ENCODE measurements at places on chromosomes 13 and 19. TPM values are rescaled to one million over a fixed set of nuclear protein-coding genes. Genes with fewer than 3 reads are reported as not detected.

GRCh38 chr19:18940769-18941627, at the start of gene HOMER3:
HOMER3 (minus strand) TSS chr19:18941217; CDS start chr19:18938982, 2,235 bp downstream.
- DNase-seq: peak; percentile 87

GRCh38 chr13:45325806-45326205, 15.2 kb downstream of the TPT1 start:
- no peak for DNase-seq

DNA sequence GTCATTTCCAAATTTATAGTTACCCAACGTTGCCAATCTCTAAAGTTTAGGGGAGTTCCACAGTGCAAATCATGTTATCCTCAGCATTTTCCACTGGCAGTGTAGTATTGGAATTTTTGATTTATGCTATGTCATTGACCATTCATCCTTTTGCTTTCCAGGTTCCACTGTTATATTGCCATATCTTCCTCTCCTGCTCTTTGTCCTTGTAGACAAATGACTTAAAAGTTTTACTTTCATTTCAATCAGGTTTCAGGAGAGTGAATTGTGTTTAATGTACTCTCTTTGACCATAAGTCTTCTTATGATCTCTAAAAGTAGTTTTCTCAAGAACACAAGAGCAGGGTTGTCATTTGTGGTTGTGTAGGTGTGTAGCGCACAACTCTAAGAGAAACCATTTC, 274.6 kb downstream of the COG6 start:
- DNase-seq: no peak

- DNase-seq: no peak
Observed at GRCh38 chr13:100899720-100900316, 225.2 kb upstream of the TMTC4 start.

GRCh38 chr13:53569453-53569852, 540.8 kb downstream of the OLFM4 start:
- no peak for DNase-seq

DNA sequence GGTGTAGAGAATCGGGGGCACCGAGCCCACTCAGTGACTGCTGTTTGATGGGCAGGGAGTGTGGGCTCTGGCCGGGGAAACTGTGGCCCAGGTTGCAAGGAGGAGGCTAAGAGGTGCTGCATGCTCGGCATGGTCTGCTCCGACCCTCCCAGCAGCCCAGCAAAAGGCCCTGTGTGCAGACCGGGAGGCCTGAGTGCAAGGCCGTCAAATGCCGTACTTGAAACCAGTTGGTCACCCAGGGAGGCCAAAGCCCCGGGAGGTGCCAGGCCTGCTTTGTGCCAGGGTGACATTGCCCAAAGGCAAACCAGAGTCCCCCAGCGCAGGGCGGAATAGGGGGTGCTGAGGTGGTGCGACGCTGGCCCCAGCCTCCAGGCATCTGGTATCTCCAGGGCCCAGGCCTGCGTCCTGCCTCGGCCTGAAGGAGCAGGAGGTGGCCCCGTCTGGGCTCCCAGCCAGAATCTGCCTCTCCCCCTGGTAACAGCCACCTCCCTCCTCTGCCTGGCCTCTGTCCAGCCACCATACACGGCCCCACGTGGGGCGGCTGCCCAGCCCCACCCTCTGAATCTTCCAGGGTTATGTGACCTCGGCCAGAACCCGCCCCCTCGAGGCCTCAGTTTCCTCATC, 4.0 kb downstream of the PIK3R2 start:
- DNase-seq: peak; percentile 96

DNA sequence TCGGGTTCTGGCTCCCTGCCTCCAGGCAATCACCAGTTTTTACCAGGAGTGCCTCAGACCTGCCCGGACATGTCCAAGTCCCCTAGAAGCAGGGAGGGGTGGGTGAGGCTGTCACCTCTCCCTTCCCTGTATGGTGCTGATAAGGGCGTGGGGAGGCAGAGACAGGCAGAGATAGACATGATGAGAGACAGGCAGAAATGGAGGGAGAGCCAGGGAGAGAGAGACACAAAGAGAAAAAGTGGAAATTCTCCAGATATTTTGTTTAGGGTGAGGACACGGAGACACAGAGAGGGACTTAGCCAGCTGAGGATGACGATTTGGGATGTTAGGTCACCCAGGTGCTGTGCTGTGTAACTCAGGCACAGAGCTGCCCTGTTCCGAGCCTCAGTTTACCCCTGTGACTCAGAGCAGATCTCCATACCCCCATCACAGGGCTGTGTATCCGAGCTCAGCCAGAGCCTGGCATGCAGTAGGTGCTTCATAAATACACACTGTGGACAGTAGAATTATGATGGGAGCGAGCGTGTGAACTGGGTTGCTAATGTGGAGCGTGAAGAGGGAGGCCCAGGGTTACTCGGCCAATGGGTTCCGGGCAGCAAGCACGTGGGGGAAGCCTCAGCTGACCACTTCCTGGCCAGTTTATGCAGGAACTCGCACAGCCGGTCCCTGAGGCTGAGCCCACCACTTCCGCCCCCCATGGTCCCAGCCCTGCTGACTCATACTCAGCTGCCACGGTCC, 11.9 kb upstream of the GDF15 start:
- peak; percentile 97 for DNase-seq

DNA sequence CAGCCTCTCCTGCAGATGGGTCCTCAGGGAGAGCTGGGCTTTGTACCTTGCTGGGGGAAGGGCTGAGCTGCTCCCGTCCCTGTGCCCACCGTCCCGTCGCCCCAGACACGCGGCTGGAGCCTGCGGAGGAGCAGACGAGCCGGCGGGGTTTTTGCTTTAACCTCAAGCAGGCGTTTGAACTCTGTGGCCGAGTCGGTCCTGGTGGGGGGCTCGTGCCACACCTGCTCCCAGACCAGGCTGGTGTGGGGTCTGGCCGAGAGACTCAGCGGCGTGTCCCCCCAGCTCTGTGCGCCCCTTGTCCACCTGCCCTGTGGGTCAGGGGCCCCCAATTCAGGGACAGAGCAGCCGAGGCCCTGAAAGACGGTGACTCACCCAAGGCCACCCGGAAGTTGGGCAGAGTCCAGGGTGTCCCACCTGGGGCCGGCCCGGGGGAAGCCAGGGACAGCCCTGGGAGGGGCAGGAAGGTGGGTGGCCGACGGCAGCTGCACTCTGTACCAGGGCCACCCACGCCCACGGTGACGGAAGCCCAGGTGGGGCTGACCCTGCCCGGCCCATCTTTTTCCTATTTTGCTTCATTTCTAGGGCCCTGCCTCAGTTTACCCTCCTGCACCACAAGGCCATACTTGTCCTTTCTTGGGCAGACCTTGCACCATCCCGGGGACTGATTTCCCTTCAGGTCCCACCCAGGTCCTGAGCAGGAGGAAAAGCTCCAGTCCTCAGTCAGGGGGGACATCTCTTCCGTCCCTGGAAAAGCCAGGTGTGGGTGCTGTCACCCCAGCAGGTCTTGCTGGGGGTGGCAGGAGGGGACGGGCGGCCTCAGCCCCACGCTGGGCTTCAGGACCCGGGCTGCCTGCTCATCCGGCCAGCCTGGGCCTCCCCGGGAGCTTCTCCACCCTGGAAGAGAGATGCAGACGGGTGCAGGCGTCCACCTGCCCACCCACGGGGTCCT, 5.3 kb downstream of the EFNA2 start:
- no peak for DNase-seq

GRCh38 chr13:91805605-91806004, 407.2 kb downstream of the GPC5 start:
- DNase-seq: no peak

DNA sequence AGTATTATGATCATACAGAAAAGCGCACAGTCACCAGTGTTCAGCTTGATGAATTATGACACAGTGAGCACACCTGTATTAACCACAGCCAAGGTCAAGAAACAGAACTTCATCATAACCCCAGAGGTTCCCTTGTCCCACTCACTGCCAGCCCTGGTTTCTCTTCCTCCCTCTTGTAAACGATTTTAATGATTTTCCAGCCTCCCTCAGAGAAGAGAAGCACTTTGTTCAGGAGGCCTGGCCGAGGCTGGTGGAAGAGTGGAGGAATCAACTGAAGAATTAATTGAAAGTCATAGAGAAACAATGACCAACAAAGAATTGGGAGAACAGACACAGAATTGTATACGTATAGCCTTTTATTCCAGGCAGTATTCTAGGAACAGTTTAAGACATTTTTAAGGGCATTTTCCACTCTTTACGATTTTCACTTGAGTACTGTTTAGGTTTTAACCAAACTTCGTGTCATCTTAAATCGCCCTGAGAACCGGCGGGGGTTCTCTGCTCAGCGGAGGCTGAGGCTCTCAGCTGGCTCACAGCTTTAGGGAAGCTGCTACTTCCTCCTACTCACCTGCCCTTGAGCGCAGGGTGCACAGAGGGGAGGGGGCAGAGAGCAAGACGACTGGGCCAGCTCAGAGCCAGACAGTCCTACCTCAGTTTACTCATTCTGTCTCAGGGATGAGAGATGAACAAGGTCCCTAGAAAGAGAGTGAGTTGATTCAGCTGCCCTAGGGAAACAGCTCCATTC, 108.6 kb downstream of the AKAP11 start:
- DNase-seq: no peak

GRCh38 chr13:62113179-62113578, 697.5 kb upstream of the PCDH20 start:
- no peak for DNase-seq

- no peak for DNase-seq
Observed at GRCh38 chr19:6343462-6343861, 10.1 kb upstream of the ACER1 start.

GRCh38 chr13:50353651-50354415, 338.6 kb downstream of the KCNRG start:
- DNase-seq: no peak

DNA sequence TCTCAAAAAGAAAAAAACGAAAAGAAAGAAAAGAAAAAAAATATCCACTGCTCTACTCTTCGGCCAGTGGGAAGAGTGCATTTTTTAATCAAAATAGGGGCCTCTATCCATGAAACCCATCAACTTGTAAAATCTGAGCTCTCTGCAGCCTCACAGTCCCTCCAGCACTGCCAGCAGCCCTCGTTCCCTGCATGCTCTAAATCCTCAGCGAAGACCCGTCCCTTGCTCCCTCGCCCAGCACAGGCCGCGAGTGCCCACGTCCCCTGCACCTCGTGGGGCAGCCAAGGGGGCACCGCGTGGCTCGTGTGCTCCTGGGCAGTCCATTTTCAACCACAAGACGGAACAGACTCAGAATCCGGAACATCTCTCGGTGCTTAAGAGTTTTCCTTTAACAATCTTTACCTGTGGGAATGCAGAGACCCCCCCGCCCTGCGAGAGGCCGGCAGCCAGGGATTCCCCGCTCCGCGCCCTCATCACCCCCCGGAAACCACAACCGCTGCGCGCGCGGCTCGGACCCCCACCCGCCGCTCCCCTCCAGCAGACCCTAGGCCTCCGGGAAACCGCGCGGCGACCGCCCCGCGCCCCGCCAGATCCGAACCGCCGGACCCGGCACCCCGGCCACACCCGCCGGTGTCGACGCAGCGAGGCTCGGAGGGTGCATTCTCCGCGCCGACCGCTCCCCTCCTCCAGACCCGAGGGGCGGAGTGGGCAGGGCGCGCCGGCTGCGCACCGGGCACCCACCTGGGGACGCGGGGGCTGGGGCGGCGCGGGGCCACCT, 638 bp downstream of the ANKRD27 start:
- DNase-seq: no peak

- DNase-seq: no peak
Observed at GRCh38 chr13:48411841-48412531, 927 bp downstream of the LPAR6 start.

DNA sequence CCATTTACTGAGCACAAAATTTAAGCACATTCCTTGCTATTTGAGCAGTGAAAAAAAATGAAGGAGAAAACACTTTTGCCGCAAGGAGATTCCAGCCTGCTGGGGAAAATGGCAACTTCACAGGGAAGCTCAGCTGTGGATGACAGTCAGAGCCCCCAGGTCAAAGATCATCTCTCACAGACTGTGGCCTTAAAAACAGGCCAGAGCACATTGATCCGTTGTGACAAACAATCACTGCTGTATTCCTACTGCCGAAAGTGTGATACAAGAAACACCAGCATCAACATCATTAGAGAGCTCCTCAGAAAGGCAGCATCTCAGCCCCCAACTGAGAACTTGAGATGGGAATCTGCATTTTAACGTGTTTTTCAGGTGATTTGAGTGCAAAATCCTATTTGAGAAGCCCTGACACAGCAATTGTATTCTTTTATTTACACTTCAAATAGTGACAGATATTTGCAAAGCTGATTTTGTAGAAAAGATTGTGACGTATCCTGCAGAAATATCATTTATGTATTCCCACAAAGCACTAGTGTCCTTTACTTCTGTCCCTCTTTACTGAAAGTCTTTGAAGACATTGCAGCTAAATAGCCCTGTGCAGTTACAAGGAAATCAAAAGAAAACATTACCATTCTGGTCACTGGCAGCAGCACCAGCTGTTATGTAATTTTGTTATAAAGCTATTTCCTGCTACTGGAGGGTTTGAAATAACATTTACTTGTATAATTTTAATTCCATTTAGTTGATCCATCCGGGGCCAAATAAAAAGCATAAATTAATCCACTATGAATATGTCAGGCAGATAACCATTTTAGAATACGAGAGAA, 652.0 kb downstream of the LIG4 start:
- DNase-seq: no peak

DNA sequence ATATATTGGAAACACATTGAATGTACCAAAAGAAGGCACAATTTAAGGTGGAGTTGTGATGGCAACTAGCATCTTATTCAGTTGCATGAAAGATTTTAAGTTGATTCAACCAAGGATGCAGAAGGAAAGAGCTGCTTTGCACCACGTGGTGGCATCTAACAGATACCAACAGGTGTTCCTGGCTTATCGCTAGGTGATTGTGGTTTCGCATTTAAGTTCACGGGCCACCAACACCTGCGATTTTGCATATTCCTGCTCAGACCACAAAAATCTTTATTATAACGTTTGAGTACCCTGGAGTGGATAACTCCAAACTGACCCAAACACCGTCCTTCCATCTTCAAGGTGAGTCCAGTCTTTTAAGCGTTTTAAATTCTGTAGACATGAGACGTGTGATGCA, 45.3 kb downstream of the RGCC start:
- no peak for DNase-seq

GRCh38 chr13:59479629-59480028, 684.1 kb downstream of the DIAPH3 start:
- DNase-seq: no peak

- DNase-seq: no peak
Observed at GRCh38 chr13:104641309-104641708, 1575.1 kb upstream of the SLC10A2 start.

DNA sequence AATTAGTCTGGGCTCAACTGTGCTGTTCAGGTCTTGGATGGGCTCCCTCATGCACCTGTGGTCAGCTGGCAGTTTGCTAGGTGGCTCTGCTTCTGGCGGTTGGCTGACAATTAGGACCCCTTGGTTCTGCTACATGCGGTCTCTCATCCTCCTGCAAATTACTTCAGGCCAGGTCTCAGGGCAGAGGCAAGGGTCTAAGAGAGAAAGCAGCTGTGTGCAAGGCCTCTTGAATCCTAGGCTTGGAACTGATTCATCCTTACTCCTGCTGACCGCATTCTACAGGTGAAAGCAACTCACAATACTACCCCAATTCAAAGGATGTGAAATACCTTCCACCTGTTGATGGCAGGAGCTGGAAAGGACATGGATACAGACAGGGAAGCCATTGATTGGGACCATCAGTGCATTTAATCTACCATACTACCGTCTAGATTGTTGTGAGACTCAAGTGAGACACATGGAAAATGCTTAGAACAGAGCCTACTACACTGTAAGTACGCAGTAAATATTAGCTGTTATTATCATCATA, 19.1 kb downstream of the CBY2 start:
- DNase-seq: no peak

CNN1 gene
- total RNA-seq: 1,586 TPM

ZNF98 gene
- total RNA-seq: not detected

PALM3 gene
- not detected for total RNA-seq

ADAMTSL5 gene
- total RNA-seq: 0.99 TPM

NLRP5 gene
- total RNA-seq: not detected

OVOL3 gene
- not detected for total RNA-seq
